ENCODE measurements at places on chromosomes 5 and 9.

- no peak for DNase-seq
Observed at GRCh38 chr5:127856292-127856691, 153.1 kb downstream of the CCDC192 start.

- no peak for DNase-seq
Observed at GRCh38 chr5:58066557-58066956, 393.3 kb downstream of the PLK2 start.

GRCh38 chr5:74632947-74633356 is 7.6 kb downstream of the ENC1 start:
- no peak for DNase-seq

DNA sequence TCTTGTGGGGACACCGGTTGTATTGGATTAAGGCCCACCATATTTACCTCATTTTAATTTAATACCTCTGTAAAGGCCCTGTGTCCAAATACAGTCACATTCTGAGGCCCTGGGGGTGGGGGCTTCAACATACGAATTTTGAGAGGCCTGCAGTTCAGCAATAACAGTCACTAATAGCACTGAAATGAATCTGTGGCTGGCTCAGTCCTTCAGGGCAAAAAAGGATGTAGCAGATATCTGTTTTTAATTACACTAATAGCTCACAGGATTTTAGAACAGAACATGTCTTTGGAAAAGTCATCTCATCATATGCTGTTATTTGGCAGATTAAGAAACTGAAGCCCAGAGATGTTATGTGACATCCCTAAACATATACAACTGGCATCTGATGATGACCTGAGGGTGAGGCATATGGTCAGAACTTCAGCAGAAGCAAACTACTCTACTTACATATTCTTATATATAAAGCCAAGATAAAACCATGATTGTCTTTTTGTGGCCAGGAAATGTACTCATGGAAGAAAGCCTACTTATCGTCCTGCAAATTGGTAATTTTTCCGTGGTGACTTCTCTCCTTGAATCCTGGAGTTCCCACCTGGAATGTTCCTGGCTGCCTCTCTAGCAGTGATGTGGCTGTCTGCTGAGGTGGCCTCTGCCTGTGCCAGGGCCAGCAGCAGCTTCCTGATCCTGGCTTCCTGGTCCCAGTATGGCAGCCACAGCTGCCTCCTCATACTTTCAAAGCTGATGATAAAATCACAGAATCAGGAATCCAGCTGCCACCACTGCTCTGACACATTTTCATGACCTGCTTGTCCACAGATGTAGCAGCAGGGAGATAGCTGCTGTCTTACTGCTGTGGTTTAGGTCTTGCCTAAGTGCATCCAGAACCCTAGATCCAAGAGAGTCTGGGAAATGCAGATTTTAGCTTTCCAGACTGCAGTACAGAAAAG is 72.1 kb upstream of the ANKRD55 start:
- DNase-seq = no peak

- no peak for DNase-seq
Observed at GRCh38 chr5:97670447-97670846, 487.4 kb upstream of the RIOK2 start.

DNA sequence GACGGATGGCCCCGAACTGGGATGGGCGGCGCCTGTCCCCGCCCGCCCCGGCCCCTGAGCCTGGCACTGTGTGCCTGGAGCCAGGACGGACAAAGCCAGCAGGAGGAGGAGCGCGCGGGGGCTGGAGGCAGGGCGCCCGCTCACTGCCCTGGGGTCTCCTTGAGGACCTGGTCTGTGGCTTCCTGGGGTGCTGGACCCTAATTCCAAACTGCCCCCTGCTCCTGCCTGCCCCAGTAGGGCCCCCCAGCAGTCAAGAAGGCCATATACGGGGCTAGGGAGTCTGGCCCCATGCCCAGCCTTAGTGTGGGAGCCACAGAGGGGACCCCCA is 29.2 kb upstream of the RXRA start:
- no peak for DNase-seq

- no peak for DNase-seq
Observed at GRCh38 chr9:126550891-126551351, 62.8 kb upstream of the LMX1B start.

- no peak for DNase-seq
Observed at GRCh38 chr9:92482329-92482728, at the start of gene ASPN. Gene ASPN, minus strand, starts transcription at chr9:92482506.

- no peak for DNase-seq
Observed at GRCh38 chr9:2354216-2354615, 267.4 kb upstream of the VLDLR start.

- DNase-seq = no peak
Observed at GRCh38 chr5:122236270-122237040, 75.6 kb upstream of the SNCAIP start.

- no peak for DNase-seq
Observed at GRCh38 chr5:16983022-16983639, 47.0 kb upstream of the MYO10 start.

DNA sequence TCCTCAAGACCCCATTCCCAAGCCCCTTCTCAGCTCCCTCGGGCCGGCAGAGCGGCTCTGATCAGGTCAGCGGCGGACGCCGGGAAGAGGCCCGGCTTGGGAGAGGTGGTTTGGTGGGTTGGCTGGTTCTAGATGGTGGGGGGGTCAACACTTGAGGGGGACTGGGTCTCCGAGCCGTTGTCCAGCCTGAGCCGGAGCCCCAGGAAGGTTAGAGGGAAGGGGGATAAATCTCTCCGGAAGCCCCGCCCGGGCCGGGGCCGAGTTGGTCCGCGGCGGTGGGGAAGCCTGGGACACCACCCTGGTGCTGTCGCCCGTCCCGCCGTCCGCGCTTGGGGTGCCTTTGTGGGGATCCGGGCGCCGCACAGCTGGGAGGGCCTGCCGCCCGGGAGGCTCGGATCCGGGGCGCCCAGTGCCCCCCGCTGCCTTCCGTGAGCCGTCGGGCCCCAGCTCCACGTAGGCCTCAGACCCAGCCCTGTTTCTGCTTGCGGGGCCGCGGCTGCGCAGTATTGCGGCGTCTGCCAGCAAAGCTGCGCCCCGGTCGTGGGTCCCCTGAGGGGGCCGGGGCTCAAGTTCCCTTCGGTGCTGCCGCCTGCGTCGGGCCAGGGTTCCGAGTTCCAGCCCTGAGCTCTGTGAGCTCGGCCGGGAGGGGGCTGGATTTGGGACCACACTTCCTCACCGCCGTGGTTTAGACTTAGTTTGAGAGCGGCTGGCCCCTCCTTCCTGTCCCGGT is 542 bp upstream of the TRIM52 start:
- peak; percentile 70 for DNase-seq

- DNase-seq = no peak
Observed at GRCh38 chr5:160463740-160464465, 42.2 kb downstream of the PTTG1 start.

GRCh38 chr5:26569241-26569928 is 469.0 kb downstream of the CDH9 start:
- DNase-seq = no peak

DNA sequence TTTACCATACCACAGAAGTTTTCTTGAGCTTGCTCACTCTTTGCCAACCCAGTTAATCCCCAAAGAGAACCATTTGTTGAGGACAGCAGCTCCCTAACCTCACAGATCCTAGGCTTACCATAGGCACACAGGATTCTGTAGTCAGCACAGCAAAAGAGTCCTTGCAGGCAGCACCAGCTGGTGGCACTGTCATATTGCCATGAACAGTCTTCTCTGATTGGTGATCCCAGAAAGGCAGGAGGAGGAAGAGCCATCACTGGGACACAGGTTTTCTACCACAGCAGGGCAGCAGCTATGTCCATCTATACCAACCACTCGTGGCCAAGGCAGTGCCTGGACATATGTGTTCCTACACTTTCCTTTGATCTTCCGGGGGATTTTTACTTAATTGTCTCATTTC is 297.1 kb upstream of the CD180 start:
- no peak for DNase-seq

- no peak for DNase-seq
Observed at GRCh38 chr5:14041528-14042192, 97.2 kb upstream of the DNAH5 start.

DNA sequence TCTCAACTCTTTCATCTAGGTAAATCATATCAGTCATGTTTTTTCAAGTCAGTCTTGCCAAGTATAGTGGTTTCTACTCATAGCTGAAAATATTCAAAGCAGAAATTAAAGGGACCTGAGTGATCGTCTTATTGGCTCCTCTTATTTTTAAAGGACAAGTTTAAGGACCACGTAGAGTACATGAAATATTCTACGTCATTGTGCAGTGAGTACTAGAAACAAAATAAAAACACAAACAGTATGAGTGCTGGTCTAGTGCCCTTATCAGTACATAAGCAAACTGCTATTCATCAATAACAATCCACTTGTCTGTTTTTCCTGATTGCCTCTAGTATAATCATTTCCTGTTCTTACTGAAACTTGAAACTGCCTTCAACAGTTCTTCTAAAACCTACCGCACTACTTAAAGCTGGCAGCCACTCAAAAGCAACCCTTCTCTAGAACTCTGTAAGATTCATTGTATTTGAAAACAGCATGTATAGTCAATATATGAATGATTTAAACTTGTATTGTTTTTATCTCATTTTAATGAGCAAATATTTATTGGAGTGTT is 853.7 kb downstream of the TAF11L14 start:
- DNase-seq = no peak

GRCh38 chr5:171739271-171739670 is 46.3 kb upstream of the SMIM23 start:
- DNase-seq = no peak

GRCh38 chr5:124262991-124263571 is 483.4 kb downstream of the ZNF608 start:
- no peak for DNase-seq

- no peak for DNase-seq
Observed at GRCh38 chr9:95499046-95499676, 17.6 kb downstream of the PTCH1 start.

Measured in memory B cell (primary cell).